ENCODE measurements at places on chromosomes 6 and 20. TPM values are rescaled to one million over a fixed set of nuclear protein-coding genes. Genes with fewer than 3 reads are reported as not detected.

The HS3ST5 gene
- total RNA-seq: 0.40 TPM

The PMEPA1 gene
- total RNA-seq: 1,302 TPM

The WFDC2 gene
- 295 TPM for total RNA-seq

The DLK2 gene
- 0.86 TPM for total RNA-seq

DNA sequence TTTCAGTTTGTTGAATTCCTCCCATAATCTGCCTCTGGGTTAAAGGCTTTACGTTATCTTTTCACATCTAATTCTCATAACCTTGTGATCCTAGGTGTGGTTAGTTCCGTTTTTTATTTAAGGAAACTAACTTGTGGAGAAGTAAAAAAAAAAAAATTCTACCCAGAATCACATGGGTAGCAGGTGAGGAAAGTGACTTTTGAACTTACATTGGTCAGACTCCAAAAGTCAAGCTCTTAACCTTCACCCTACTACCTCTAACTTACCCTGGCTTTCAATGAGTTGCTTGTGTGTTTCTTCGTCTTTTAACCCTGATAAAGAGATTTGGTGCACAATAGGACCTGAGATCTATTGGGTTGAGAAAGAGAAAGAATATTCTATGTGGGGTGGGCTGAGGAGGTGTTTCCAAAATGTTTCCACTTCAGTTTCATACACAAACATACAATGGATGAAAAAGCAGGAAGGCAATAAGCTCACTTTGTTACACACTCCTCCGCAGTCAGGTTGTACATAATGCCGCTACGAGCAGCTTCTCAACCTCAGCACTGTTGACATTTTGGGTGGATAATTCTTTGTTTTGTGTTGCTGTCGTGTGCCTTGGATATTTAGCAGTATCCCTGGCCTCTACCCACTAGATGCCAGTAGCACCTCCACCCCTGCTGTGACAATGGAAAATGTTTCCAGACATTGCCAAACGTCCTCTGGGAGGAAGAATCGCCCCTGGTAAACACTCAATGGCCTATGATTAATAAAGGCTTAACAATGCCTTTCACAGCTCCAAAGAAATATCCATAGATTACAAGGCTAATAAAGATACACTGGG, 193.0 kb upstream of the ZNF217 start:
- H3K27me3 ChIP-seq: no peaks in the 10 kb centered on the region
- peaks cover 15% of the 10 kb centered on the region for H3K36me3 ChIP-seq
- H3K27ac ChIP-seq: peak overlapping the region; percentile 78

GRCh38 chr6:116265041-116265829, 11.4 kb upstream of the TSPYL4 start:
- no peak overlapping the region for H3K4me3 ChIP-seq
- H3K27me3 ChIP-seq: no peaks in the 10 kb centered on the region
- H3K36me3 ChIP-seq: peaks cover 10% of the 10 kb centered on the region
- H3K27ac ChIP-seq: no peak overlapping the region
- no peak for DNase-seq
- no peaks in the 10 kb centered on the region for H3K4me1 ChIP-seq

DNA sequence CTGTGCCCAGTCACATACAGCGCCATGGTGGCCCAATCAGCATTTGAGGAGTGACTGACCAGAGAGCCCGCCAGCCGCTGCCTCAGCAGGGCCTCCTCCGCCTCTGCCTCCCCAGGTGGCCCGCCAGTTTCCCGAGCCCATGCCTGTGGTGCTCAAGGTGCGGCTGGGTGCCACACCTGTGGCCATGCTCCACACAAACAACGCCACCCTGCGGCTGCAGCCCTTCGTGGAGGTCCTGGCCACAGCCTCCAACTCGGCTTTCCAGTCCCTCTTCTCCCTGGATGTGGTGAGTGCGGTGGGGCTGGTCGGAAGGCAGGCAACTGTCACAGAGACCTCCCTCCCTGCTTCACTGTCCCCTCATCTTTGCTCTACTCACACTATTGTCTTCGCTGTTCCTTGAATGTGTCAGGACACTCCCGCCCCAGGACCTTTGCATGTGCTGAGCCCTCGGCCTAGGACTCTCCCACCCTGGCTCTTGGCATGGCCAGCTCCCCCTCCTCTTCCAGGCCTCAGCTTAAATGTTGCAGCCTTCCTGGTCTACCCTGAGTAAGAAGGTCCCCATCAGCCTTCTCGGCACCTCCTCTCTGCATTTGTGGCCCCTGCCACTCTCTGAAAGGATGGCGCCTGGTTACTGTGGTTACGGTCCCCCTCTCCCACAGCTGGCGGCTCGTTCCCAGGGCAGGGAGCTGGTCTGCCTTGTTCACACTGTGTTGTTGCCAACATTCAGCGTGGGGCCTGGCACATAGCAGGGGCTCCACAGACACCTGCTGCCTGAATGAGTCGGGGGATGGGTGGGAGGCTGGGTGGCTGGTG, 11.8 kb upstream of the BPIFB6 start:
- no peak overlapping the region for H3K4me3 ChIP-seq
- no peaks in the 10 kb centered on the region for H3K36me3 ChIP-seq
- H3K27ac ChIP-seq: no peak overlapping the region
- H3K4me1 ChIP-seq: no peaks in the 10 kb centered on the region
- DNase-seq: no peak

DNA sequence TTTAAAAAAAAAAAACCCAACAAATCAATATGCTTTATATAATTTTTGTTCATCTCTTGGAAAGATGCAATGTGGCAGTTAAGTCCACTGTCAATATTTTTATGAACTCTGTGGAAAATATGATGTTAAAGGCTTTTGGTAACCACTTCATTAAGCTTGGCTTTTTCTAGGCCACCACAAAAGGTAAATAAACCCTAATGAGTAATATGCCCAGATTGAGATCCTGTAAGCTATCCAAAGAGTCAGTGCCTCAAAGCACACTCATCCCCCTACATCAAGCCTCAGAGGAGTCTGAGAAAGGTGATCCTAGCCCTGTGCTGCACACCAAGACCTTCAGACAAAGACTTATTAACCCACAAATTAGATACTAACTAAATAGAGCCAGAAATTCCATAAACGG, 121.1 kb downstream of the CDC5L start:
- no peak overlapping the region for H3K27ac ChIP-seq
- H3K27me3 ChIP-seq: peaks cover 47% of the 10 kb centered on the region
- no peak for DNase-seq
- no peak overlapping the region for H3K4me3 ChIP-seq
- no peaks in the 10 kb centered on the region for H3K36me3 ChIP-seq

GRCh38 chr6:23522792-23523547, 603.0 kb upstream of the NRSN1 start:
- H3K4me1 ChIP-seq: no peaks in the 10 kb centered on the region
- H3K4me3 ChIP-seq: no peak overlapping the region
- no peak for DNase-seq

- peaks cover 40% of the 10 kb centered on the region for H3K4me1 ChIP-seq
- DNase-seq: peak; percentile 48
- peaks cover 7% of the 10 kb centered on the region for H3K36me3 ChIP-seq
These were observed 597.5 kb upstream of the JAG1 start for GRCh38 chr20:11271319-11271718.
